ENCODE measurements at places on chromosomes 1 and 21.

- no peak for DNase-seq
These were observed 47.1 kb downstream of the LEPR start for GRCh38 chr1:65467536-65467935.

DNA sequence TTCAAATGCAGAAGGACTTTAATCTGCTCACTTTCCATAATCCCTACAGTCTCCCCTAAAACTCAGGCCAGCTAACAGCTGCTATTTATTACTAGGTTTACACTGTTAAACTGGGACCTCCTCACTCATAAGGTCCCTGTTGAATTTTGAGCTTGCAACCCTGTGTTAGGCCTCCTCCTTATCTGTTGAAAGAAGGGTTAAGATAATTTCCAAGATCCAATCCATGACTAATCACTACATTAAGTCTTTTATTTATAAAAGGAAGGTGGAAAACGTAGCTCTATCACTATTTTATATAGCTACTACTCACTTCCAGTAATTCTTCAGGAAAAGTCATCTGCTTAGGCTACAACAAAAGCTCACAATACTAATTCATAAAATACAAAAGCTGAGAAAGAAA lies 79.5 kb downstream of the EVI5 start:
- no peak for DNase-seq

GRCh38 chr1:109521002-109521951 lies 11.8 kb upstream of the AMIGO1 start:
- DNase-seq, result no peak

DNA sequence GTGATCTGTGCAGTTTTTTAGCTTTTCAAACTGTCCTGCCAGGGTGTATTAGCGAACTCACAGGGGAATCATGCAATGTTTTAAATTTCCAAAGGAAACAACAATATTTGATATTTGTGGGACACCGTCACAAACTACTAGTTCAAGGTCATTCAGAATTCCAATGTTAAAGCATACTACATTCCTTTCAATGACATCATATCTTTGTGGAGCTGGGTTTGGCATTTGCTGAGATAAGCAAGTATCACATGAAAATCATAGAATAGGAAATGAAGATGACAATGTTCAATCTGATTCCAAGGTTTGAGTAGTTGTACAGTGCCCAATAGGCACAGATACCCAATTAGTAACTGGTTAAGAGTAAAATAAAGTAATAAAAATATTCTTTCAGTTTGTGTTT lies 35.6 kb downstream of the NUF2 start:
- no peak for DNase-seq

GRCh38 chr21:28971171-28971570 lies 21.5 kb downstream of the LTN1 start:
- DNase-seq, result no peak

DNA sequence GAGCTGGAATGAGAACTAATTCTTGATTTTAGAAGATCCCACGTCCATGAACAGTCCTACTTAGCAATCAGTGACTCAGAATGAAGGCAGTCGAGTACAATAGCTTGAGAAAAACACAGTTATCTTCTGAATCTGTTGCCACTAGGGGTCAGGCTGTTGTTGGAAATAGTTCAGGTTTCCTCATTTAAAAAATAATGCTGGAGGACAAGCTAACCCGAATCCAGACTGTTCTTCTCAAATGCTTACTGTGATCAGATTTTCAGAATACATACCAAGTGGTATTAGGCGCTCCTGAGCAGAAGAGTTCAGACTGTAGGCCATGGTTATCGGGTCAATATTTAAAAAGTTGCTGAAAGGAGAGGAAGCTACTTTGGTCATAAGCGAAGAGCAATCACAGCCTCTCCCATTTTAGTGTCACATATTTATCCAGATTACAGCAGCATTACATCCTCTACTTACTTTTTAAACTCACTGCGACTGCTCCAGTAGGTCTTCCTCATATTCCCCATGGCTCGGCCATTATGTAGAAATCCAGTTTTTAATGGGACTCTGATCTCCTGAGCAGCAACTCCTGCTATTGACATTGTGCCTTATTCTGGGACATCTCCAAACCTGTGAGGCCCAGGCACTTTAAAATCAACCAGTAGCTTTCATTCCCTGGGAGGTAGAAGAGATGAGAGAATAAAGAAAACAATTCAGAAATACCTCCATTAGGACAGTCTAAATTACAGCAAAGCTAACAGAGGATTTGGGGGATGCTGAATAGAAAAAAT lies 10.9 kb downstream of the ERRFI1 start:
- DNase-seq, result peak; percentile 14

DNA sequence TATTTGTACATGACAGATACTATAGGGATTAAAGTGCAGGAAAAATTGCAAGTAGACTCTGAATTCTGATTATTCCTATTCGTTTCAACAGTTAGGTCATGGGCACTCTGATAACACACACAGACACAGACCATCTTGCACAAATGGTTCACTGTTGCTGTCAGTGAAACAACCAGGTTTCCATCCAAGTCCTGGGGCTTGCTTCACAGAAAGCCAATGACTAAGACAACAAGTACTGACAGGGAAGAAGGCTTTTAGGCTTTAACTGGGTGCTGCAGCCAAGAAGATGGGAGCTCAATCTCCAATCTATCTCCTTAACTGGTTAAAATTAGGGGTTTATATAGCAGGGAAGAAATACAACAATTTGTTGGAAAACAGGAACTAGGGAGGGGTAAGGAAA lies 57.6 kb downstream of the RIMS3 start:
- no peak for DNase-seq

DNA sequence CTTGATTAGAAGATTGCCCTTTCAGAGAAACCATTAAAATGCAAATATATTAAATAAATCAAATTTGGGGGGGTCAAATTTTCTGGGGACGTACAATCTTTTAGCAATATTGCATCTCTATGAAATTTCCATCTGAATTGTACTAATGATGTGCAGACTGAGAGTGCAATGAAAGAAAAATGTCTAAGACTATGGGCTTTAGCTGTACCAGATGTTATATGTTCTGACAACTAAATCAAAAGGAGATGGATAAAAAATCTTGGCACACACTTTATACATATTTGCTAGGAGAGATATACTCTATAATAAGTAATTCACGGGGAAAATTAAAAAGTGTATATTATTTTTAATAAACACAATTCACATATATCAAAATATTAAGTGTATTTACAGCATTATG lies 13.0 kb upstream of the PLPPR5 start:
- no peak for DNase-seq

GRCh38 chr21:42691901-42692559 lies 38.6 kb downstream of the PDE9A start:
- no peak for DNase-seq

- no peak for DNase-seq
These were observed 34.2 kb downstream of the SYF2 start for GRCh38 chr1:25197982-25198662.

- DNase-seq, result no peak
These were observed 100.4 kb downstream of the BRINP3 start for GRCh38 chr1:190377294-190377693.
